ENCODE measurements at places on chromosomes 1 and 21. TPM values are rescaled to one million over a fixed set of nuclear protein-coding genes. Genes with fewer than 3 reads are reported as not detected.

CYP4X1 gene
- not detected for total RNA-seq

LACTBL1 gene
- not detected for total RNA-seq

ANKRD45 gene
- not detected for total RNA-seq

NBPF4 gene
- total RNA-seq: 0.13 TPM

KRTAP7-1 gene
- not detected for total RNA-seq

SPRR1A gene
- not detected for total RNA-seq
